ENCODE measurements at places on chromosomes 4 and X.

DNA sequence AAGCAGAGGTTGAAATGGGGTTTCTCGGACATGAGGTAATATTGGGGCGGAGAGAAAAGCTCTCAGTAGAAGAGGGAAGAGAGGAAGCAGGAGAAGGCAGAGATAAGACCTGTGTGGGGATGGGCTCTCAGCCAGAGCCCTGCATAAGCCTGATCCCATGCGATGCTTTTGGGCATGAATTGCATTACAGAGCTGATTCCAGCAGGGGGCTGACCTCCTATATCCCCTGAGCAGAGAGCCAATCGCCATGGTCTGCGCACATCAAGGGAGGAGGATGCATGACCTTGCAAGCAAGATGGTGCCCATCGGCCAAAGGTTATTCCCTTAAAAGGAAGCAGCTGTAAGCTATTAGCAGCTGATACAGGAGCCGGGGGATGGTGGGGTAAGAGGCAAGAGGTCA is 7.6 kb downstream of the ANOS1 start:
- no peaks in the 10 kb centered on the region for H3K36me3 ChIP-seq
- H3K27me3 ChIP-seq, result no peaks in the 10 kb centered on the region
- H3K27ac ChIP-seq, result no peak overlapping the region
- DNase-seq, result no peak
- H3K4me3 ChIP-seq, result no peak overlapping the region
- no peaks in the 10 kb centered on the region for H3K4me1 ChIP-seq

GRCh38 chr4:140940589-140940988 is 184.4 kb upstream of the TBC1D9 start:
- no peak overlapping the region for H3K27ac ChIP-seq
- no peaks in the 10 kb centered on the region for H3K27me3 ChIP-seq
- H3K4me3 ChIP-seq, result no peak overlapping the region
- H3K4me1 ChIP-seq, result no peaks in the 10 kb centered on the region
- no peak for DNase-seq

GRCh38 chrX:154508384-154508745 is 7.7 kb downstream of the FAM3A start:
- no peak for DNase-seq
- H3K4me1 ChIP-seq, result no peaks in the 10 kb centered on the region
- H3K27ac ChIP-seq, result no peak overlapping the region

DNA sequence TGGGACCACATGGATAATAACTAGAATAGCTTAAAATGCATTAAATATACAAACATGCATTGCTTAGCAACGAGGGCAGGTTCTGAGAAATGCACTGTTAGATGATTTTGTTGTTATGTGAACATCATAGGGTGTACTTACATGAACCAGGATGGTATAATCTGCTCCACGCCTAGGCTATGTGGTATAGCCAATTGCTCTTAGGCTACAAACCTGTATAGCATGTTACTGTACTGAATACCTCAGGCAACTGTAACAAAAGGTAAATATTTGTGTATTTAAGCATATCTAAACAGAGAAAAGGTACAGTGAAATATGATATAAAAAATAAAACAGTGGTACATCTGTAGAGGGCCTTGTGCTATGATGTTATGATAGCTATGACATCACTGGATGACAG is 169.2 kb upstream of the IL15 start:
- H3K4me1 ChIP-seq, result no peaks in the 10 kb centered on the region
- H3K36me3 ChIP-seq, result no peaks in the 10 kb centered on the region
- no peaks in the 10 kb centered on the region for H3K27me3 ChIP-seq
- H3K4me3 ChIP-seq, result no peak overlapping the region
- DNase-seq, result no peak

GRCh38 chrX:19887911-19888879 is 795 bp upstream of the SH3KBP1 start:
- no peaks in the 10 kb centered on the region for H3K36me3 ChIP-seq
- peak overlapping the region; percentile 39 for H3K27ac ChIP-seq
- H3K4me1 ChIP-seq, result peaks cover 4% of the 10 kb centered on the region
- peak; percentile 80 for DNase-seq

- H3K36me3 ChIP-seq, result no peaks in the 10 kb centered on the region
- H3K4me3 ChIP-seq, result no peak overlapping the region
- H3K27me3 ChIP-seq, result no peaks in the 10 kb centered on the region
- H3K4me1 ChIP-seq, result no peaks in the 10 kb centered on the region
- no peak overlapping the region for H3K27ac ChIP-seq
- peak; percentile 30 for DNase-seq
These were observed 44.1 kb downstream of the TIGD4 start for GRCh38 chr4:152735396-152735859.

GRCh38 chr4:189202182-189202868 is 738.3 kb upstream of the FRG1 start:
- DNase-seq, result peak; percentile 84
- no peaks in the 10 kb centered on the region for H3K4me1 ChIP-seq

DNA sequence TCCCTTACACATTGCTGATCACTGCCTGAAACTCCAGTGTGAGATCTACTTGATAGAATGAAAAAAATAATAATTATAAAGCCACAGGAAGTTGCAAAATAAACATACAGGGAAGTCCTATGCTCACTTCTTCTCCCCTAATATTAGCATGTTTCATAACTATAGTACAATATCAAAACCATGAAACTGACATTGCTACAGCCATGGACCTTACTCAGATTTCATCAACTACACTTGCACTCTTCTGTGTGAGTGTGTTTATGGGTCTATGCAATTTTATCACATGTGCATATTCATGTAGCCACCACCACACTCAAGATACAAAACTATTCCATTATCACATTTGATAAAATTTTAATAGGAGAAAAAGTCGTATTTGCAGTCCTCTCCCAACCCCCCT is 57.3 kb downstream of the SPINK2 start:
- no peak overlapping the region for H3K4me3 ChIP-seq
- H3K27me3 ChIP-seq, result no peaks in the 10 kb centered on the region
- no peak for DNase-seq
- no peaks in the 10 kb centered on the region for H3K36me3 ChIP-seq

- no peak overlapping the region for H3K27ac ChIP-seq
- H3K4me3 ChIP-seq, result no peak overlapping the region
- H3K36me3 ChIP-seq, result no peaks in the 10 kb centered on the region
- DNase-seq, result no peak
- no peaks in the 10 kb centered on the region for H3K4me1 ChIP-seq
These were observed 249.1 kb upstream of the INTU start for GRCh38 chr4:127383666-127384065.
